ENCODE measurements at places on chromosomes 2 and 18.

DNA sequence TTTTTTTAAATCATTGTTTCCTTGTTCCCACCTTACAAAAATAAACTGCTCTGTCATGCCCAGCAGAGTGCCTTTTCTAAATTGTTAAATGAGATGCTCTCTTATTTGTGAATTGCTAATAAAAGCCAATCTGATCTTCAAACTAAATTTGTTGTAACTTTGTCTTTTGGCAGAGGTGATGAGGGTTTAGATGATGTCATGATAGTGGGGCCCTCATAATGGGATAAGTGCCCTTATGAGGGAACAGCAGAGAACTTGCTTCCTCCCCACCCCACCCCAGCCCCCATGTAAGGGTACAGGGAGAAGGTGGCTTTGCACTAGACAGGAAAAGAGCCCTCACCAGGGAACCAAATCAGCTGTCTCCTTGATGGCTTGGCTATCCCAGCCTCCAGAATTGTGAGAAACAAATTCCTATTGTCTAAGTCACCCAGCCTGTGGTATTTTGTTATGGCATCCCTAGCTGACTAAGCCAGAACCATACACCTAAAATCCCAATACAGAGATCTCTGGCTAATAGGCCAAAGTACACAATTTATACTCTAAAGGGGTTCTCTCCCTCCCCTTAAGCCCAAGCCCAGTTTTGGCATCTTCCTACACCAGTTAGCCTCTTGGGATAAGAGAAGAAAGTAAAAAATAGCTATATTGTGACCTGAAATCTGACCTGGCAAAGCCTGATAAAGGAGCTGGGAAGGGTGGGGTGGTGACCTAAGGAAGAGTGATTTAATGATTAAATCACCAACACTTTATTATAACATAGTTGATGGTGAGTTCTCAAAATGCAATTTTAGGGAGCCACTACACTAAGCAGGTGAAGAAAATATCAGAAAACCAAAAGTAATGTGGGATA, 40.3 kb upstream of the HNRNPA3 start:
- DNase-seq = no peak

GRCh38 chr2:128159437-128159836, 68.4 kb downstream of the UGGT1 start:
- no peak for DNase-seq

DNA sequence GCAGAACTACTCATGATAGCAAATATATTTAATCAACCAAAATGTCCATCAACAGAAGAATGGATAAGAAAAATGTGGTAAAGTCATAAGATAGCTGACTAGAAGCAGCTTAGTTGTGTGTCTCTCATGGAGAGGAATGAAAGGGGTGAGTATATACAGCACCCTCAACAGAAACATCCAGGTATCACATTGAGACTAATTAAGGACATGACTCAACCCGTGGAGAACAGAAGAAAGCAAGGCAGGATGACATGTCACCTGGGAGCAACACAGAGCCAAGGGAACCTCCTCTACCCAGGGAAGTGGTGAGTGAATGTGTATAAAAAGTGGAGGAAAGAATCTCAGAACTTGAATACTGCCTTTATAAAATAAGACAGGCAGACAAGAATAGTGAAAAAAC, 1695.0 kb upstream of the CELF4 start:
- DNase-seq = no peak

GRCh38 chr18:50632895-50633515, 73.1 kb downstream of the MAPK4 start:
- no peak for DNase-seq

DNA sequence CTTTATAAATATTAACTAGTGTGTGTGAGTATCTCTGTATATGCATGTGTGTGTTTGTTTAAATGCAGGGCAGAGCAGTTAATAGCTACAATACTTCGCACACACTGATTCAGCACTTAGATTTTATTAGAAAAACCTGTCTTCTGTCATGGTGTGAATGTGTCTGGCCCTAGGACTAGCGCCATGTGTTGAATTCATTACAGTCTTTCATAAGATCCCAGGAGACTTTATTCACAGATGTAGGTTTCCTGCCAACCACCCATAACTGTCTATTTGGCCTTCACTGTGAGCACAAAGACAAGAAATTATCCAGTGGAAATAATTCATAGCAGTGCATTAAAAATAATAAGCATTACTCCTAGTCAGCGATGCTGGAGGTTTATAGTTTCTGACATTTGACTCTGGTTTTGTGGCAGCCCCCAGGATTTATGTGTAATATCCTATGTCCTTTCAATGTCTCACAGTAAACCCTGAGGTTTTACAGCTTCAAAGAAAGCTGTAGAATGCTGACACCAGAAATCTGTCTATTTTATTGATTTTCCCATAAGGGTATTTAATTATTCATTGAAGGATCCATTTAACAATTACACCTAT, 93.9 kb downstream of the ZNF804A start:
- DNase-seq = no peak
